Activated CD4-positive, alpha-beta memory T cell treated with anti-CD3 and anti-CD28 coated beads for 36 hours (primary cell): ENCODE measurements at places on chromosomes 5 and 9. TPM values are rescaled to one million over a fixed set of nuclear protein-coding genes. Genes with fewer than 3 reads are reported as not detected.

ECM2 gene
- not detected for total RNA-seq

DNA sequence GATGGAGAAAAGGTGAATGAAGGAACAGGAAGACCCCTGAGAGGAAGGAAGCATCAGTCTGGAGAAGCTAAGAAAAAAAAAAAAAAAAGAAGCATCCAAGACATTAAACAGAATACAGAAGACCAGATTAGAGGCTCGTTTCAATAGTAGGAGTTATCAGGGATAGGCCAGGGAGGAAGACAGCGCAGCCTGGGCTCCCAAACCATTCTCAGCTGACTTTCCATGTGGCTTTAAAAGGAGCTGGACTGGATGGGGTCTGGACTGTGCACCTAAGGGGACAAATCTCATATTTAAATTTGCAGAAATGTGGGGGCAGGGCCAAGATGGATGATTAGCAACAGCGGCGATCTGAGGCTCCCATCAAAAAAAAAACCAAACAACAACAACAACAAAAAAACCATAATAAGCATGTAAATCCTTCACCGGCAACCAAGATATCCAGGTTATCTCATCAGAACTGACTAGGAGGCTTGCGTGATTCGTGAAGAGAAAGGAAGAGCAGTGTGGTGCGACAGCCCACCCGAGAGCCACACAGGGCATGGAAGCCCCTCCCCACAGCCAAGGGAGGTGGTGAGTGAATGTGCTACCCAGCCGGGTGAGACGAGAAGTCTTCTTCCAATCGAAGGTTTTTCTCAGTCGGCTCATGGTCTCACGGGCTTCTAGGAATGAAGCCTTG lies 114.9 kb upstream of the ADAMTS16 start:
- H3K4me3 ChIP-seq = no peak overlapping the region
- H3K27me3 ChIP-seq = no peaks in the 10 kb centered on the region
- H3K27ac ChIP-seq = no peak overlapping the region
- no peaks in the 10 kb centered on the region for H3K4me1 ChIP-seq
- no peaks in the 10 kb centered on the region for H3K36me3 ChIP-seq

- no peaks in the 10 kb centered on the region for H3K4me1 ChIP-seq
- no peak for DNase-seq
- H3K4me3 ChIP-seq = no peak overlapping the region
- H3K27ac ChIP-seq = no peak overlapping the region
These were observed 175.2 kb downstream of the GAPVD1 start for GRCh38 chr9:125436613-125437443.

OSTF1 gene
- 151 TPM for total RNA-seq

DNA sequence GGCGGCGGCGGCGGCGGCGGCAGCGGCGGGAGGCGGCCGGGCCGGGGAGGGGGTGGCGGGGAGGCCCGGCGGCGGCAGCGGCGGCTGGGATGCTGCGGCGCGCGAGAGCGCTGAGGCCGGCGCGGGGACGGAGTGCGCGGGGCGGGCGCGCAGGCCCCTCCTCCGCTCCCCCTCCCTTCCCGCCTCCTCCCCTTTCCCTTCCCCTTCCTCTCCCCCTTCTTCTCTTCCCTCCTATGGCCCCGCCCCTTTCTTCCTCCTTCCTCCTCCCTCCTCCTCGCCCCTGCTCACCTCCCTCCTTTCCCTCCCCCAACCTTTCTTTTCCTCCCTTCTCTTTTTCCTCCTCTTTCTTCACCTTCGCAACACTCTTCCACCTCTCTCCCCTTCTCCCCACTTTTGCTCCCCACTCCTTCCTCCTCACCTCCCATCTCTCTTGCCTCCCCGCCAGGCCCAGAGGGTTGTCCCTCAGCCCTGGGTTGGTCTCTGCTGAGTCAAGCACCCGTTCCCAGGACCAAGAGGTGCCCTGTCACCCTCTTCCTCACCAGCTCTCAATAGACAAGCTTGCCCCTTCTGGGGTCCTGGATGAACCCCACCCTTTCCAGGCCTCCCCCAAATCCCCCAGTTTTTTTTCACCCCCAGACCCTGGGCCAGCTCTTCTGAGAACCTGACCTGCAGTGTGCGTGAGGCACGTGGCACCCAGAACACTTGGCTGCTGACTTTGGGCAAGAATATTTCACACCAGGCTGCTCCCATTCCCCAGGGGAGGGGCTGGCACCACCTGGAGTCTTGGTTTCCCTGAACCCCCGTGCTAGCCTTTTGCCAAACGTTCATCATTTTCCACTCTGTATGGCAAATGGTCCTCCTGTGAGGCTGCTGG lies at the start of gene SEMA4D:
TSS of gene SEMA4D (minus strand) at position 136 of the 874 bp plus-strand sequence. CDS start 92,657 bp downstream, outside the sequence.
- H3K27ac ChIP-seq = peak within 1 kb of the TSS; percentile 90
- H3K4me1 ChIP-seq = peaks cover 73% of the 10 kb centered on the region
- H3K27me3 ChIP-seq = no peaks in the 10 kb centered on the region
- peak; percentile 81 for DNase-seq
- peak within 1 kb of the TSS; percentile 81 for H3K4me3 ChIP-seq
- H3K36me3 ChIP-seq = peaks cover 4% of the 10 kb centered on the region
